ENCODE measurements at places on chromosomes 3 and 15.

DNA sequence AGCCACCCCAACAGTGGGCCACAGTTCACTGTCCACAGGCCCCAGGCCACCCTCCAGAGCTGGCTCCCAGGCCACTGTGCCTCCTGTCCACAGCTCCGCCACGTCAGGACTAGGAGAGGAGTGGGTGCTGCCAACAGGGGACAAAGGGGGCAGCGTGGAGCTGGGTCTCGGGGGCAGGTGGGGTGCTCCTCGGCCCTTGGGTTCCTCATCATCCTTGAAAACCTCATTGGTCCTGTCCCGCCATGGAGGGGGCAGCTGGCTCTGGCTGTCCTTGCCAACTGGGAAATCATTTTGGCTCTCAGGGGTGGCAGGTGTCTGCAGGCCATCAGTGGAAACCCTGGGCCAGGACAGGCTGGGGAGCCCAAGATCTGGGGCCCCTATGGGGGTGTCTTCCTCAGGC lies 45.2 kb downstream of the ADAMTS7 start:
- DNase-seq = no peak

DNA sequence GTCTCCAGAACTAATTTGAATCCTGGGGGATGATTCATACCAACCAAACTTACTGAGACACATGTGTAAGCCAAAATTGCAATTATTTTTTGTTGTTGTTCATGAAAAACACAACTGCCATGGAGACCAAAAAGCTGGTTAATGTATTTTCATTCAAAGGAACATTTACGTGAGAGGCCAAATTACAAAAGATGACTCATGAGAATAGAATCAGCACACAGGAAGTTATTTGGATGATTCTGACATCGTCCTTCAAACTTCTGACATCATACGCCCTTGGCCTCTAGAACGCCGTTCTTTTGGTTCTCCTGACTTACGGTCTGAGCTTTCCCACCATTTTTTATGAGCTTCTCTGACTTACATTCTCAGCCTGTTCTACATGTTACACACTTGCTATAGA lies 3.0 kb upstream of the ZNF280D start:
- DNase-seq = no peak

DNA sequence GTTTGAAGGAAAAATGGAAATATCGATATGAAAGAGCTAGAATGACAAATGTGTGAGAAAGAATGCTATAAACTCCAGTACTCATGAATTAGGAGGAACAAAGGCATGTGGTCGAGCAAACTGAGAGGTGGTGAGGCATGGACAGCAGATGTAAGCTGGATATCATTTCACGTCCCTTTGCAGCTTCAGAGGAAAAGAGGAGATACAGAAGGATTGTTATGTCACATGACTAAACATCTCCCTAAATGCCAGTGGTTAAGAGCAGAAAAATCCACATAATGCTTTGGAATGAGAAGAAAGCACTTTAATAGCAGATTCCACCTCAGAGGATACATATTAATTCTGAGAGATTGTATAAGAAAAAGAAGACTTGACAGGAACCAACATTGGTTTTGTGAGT lies 248.7 kb downstream of the ZIC4 start:
- no peak for DNase-seq

GRCh38 chr3:41334426-41334825 lies 135.1 kb downstream of the CTNNB1 start:
- DNase-seq = no peak

- no peak for DNase-seq
Observed at GRCh38 chr3:171455603-171456550, 4.3 kb downstream of the TNIK start.

DNA sequence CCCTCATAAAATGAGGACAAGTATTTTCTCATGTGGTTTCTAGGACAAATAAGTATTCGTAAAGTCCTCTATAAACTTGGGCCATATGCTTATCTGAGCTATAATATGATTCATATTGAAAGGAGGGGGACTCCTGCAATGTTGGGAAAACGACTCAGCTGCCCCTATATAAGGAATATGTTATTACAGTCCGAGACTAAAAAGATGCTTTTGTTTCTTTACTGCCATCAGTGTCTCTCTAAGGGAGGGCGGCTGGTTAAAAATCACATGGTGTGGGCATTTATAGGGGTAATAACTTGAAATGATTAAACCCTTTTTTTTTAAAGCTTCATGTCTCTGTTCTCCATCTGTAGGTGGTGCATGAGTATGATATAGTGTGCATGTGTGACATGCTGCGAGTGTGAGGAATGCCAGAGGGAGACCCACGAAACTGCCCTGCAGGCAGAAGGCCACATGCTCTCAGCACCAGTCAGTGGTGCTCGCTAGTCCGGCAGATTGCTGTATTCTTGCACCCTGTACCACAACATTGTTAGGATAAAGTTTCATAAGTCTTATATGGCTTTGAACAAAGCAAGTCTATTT lies 256.0 kb upstream of the CTDSPL start:
- no peak for DNase-seq

- no peak for DNase-seq
Observed at GRCh38 chr3:76438971-76439370, 600.9 kb upstream of the ROBO2 start.

- no peak for DNase-seq
Observed at GRCh38 chr15:40130799-40131502, 22.3 kb upstream of the BMF start.

GRCh38 chr15:41417418-41418195 lies 712 bp downstream of the RTF1 start:
- DNase-seq = no peak

GRCh38 chr3:195441992-195442572 lies 738 bp downstream of the ACAP2 start:
- peak; percentile 36 for DNase-seq

- no peak for DNase-seq
Observed at GRCh38 chr15:39096608-39097205, 484.2 kb upstream of the THBS1 start.

GRCh38 chr3:183247011-183247589 lies 6.0 kb upstream of the B3GNT5 start:
- no peak for DNase-seq

DNA sequence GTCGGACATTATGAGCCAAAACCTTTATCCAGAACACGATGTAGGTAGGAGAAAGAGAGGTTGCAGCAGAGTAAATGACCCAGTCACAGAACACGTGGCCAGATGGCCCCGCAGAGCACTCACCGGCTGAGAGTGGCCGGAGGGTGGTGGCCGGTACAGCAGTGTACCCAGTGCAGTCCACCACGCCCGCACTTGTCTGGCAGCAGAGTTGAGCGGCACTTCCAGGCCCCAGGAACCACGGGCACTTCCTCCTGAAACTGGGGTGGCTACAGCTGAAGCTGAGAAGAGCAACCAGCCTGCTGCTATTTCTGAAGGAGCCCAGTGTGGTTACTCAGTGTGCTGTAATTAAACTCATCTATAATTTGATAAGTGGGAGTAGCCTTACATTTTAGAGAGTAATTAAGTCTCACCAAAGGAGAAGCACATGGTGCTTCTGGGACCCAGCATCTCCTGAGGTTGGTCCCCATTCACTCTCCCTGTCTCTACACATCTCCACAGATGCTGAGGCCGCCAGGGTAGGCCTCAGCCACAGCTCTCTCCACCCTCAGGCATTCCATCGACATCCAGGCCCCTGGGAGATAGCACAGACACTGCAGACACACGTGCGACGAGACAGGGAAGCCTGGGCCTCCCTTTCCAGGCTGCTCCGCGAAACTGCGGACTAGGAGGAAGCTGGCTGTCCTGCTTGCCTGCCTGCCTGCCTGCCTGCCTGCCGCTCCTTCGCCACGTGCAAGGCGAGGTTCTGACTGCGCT lies 49.8 kb downstream of the BDH1 start:
- no peak for DNase-seq

DNA sequence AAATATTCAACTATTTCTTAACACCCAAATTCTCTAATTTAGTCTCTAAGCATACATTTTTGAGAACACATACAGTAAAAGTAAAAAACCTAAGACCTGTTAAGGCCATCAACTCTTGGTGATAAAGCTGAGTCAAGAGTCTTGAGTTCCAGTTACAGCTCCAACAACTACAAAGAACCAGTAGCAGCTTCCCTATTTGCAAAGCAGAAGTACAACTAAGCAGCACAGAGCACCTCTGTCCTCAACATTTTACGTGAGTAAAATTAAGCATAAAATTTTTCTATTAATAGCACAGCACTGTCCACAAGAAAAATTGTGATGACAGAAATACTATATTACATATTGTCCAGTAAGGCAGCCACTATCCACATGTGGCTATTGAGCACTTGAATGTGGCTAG lies 4.4 kb downstream of the PCOLCE2 start:
- no peak for DNase-seq

- DNase-seq = no peak
Observed at GRCh38 chr3:156787926-156788663, 38.1 kb upstream of the LEKR1 start.

GRCh38 chr3:74535281-74535680 lies 79.2 kb downstream of the CNTN3 start:
- no peak for DNase-seq

GRCh38 chr3:171994646-171995428 lies 44.5 kb upstream of the FNDC3B start:
- DNase-seq = no peak

DNA sequence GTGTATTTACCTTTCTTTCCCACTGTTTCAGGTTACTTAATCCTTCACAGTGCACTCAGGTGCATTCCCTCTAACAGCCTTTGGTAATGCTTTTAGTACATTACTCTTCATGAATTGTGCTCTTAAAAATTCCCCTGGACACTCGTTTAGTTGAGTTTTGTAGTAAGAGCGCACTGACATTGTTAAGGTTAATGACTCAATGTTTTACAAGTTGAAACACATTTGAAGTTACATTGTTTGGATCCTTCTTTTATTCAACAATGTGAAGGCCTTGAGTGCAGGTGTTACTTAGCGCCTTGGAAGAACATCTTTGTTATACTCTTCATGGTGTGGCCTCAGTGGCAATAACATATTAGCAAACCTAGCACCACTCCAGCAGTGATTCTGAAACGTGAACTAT lies 739.6 kb downstream of the NAALADL2 start:
- no peak for DNase-seq
